ENCODE measurements at places on chromosomes 7 and 10.

DNA sequence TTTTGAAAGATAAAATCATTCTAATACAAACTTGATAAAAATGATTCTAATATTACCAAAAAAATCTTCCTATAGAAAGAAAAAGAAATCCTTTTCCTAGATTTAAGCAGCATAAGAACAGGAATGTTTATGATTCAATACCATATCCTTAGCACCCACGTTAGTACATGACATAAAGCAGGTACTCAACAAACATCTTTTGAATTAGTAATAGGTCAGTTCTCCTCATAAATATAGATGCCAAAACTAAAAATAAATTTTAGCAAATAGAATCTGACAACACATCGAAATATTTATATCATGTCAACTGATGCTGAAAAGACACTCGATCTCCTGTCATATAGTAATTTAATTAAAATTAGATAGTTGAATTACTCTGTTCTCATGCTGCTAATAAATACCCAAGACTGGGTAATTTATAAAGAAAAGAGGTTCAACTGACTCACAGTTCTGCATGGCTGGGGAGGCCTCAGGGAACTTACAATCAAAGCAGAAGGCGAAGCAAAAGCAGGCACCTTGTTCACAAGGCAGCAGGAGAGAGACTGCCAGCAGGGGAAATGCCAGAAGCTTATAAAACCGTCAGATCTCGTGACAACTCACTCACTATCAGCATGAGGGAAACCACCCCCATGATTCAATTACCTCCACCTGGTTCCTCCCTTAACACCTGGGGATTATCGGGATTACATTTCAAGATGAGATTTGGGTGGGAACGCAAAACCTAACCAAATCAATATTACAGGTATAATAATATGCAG is 191.8 kb downstream of the HTR7 start:
- DNase-seq = no peak

DNA sequence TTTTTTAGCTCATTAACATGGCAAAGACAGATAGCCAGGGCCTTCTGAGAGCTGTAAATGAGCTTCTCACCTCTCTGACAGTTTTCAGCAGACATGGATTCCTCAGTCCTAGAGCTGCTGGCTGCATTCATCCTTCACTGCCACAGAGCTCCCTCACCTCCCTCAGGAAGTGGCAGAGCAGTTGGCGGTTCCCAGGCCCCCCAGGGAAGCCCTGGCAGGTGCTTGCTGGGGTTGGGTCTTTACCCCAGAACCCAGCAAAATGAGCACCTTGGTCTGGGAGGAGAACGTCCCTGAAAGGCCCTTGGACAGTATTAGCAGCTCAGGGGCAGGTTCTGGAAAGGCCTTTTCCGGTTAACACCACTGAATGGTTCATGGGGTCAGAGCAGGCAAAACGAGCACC is 288.0 kb downstream of the PTPRN2 start:
- DNase-seq = no peak

GRCh38 chr7:68699090-68699711 is 899.1 kb upstream of the AUTS2 start:
- no peak for DNase-seq

DNA sequence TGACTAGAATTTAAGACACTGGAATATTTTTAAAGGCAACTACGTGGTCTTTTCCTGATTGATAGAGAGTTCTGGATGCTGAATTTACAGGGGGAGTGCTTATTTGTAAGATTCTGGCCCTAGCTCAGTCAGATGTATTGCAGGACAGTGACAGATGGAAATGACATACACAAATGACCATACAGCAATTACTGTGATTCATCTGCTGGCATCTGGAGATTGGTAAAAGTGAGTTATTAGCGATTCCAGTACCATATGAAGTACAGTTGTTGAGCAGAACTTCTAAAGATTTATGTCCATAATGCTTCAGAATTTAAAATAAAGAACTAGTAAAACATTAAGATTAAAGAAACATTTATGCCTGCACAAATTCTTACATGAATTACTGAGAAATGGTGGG is 243.2 kb downstream of the CRPPA start:
- DNase-seq = no peak

GRCh38 chr7:92836489-92836999 is at the start of gene CDK6:
CDK6 (minus strand) TSS chr7:92836573; CDS start chr7:92833323, 3,250 bp downstream.
- peak; percentile 69 for DNase-seq

DNA sequence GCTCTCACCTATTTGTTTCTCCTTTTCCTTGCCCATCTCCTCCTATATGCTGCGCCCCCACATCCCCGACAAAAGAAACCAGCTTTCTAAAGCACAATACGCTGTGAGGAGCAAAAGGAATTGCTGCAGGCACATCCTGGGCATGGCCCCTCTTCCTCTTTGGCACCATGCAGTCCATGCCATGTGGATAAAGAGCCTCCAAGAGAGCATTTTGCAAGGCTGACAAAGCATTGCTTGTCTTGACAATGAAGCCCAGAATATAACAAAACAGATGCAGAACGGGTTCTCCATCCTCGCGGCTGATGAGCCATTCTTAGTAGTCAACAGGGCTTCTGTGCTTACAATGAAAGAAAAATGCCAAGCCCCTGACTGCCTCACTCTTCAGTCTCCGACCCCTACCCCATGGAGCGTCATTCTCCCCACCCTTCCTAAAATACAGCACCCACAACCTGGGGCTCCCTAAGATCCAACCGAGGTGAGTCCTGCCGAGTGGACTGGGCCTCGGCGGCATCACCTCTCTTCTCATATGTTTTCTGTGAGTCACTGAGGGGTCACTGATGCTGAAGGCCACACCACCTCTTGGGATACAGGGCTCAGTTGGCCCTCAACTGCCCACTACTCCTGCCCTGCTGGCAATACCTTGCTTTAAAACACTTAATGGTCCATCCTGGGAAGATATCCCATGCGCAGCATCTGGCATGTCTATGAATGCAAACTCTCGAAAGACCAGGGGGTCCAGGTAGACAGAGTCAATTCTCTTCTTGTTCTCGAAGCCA is 47.5 kb downstream of the GSDME start:
- DNase-seq = no peak

- DNase-seq = no peak
Observed at GRCh38 chr7:152355474-152356057, 80.2 kb downstream of the KMT2C start.

GRCh38 chr10:48789486-48790456 is 105.1 kb downstream of the WDFY4 start:
- DNase-seq = no peak

DNA sequence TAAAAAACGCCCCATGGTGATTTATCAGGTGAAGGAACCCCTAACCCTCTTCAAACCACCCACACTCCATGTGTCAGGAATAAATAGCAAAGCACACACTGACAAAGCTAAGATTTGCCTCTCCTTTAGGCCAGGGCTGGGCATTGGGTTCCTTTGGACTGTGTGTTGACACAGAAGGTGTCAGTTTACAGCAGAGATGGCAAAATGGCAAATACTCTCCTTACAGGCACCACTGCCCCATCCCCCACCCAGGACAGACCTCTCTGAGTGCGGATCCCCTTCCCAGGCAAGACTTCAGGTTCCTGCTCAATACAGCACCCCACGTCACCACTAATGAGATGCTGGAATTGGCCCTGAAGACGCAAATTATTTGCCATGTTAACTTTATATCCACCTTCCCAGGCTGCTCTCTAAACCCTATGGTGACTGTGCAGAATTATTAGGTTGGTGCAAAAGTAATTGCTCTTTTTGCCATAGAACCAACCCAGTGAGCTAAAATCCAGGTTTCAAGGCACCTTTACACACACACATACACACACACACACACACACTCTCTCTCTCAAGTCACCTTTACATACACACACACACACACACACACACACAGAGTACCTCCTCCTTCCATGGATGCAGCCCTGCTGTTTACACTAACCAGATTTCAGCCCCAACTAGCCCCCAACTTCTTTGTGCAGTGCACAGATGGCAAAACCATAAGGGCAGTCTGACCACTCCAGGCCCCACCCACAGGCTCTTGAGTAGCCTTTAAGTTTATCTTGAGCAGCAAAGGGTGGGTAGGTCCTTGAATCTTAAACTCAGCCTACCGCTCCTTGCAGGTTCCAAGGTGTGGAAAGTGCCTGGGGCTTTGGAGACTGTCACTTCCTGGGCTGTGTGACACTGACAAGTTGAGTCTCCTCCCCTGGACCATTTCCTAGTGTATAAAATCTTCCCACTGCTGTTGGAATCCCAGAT is 4.0 kb upstream of the ZCCHC24 start:
- peak; percentile 27 for DNase-seq

DNA sequence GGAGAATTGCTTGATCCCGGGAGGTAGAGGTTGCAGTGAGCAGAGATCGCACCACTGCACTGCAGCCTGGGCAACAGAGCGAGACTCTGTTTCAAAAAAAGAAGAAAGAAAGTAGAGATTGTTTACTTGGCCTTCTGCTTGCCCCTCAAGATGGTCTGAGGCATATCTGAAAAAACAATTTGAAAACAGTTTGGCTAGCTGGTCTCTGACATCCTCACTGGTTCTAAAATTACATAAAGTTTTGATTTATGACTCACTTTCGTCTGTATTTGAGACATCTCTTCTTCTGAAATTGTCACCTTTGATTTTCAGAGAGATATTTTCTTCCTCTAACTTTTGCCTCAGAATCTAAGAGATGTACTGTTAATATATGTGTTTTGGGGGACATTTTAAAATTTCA is 49.6 kb upstream of the HELLS start:
- DNase-seq = no peak

DNA sequence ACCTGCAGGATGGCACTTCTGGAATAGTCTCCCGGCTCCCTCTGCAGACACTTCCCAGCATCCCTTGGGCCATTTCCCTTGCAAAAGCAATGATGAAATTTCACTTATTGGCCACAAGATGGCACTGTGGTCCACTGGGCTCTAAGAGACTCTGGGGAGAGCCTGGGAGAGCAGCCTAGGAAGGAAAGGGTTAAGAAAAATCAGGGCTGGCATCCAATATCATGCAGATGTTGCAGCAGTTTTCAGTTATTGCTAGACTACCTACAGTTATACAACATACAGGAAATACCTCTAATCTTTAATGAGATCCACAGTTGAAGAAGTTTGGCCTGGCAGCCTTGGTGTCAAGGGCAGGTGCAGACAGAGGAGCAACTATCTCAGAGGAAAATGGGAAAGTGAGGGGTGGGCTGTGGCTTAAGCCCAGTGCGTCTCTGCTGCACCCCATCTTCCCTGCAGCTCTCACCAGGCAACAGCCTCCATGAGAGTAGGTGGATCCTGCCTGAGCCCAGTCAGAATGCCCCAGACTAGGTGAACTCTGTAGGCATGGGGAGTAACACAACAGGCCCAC is 100.2 kb upstream of the PRSS58 start:
- DNase-seq = peak; percentile 47

GRCh38 chr10:117457071-117457810 is 82.0 kb upstream of the PDZD8 start:
- DNase-seq = no peak

DNA sequence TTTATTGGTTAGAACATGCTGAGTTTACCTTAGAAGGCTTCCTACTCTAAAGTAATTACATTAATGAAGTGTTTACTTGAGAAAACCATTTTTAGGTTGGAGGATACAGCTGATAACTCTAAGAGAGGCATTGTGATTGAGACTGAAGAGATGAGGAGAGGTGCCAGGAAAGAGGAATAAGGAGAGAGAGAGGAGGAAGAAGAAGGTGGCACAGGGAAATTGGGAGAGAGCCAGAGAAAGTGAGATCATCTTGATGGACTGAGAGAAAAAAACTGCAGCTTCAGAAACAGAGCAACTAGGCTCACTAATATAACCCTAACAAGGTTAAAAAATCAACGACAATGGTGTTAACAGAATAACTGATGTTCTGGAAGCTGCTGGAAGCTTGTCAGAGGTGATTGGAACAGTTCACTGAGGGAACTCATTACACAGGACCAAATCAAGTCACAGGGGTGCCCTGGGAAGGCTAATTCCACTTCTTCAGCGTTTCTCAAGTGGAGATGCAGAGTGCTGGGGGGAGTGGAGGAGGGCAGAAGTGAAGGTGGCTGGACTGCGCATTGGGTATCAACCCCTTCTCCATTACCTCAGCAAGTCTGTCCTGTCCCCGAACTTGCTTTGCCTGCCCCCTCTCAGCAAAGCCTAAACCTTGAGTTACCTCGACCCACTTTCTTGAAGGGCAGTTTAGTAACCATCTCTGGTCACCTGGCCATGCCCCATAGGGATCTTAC is 6.9 kb upstream of the SORBS1 start:
- peak; percentile 19 for DNase-seq

GRCh38 chr10:16964576-16965343 is 147.5 kb upstream of the RSU1 start:
- DNase-seq = no peak

DNA sequence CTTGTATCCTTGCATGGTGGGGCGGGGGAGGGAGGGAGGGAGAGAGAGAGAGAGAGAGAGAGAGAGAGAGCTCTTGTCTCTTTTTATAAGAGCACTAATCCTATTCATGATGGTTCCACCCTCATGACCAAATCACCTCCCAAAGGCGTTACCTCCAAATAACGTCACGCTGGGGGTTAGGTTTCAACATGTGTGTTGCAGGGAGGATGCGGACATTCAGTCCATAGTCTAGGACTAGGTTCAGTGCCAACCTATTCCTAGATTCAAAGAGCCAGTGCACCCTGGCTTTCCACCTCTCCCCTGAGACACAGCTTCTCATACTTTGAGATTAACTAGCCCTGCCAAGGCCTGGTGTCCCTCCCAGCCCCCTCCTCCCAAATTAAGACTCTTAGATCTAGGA is 123.0 kb downstream of the GRK5 start:
- no peak for DNase-seq

DNA sequence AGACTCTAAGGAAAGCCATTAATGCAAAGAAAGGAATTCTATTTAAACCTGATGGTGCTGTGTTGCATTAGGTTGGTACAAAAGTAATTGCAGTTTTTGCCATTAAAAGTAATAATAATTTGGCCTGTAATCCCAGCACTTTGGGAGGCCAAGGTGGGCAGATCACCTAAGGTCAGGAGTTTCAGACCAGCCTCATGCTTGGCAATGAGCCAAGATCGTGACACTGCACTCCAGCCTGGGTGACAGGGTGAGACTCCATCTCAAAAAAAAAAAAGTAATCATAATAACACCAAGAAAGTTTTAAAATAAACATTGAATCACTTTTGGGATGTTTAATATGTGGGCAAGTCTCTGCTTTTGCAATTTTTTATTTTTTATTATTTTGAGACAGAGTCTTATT is 107.3 kb upstream of the FRMD4A start:
- DNase-seq = peak; percentile 25

GRCh38 chr7:8724080-8724718 is 290.8 kb downstream of the NXPH1 start:
- peak; percentile 14 for DNase-seq

All from erythroblast (primary cell).